ENCODE measurements at places on chromosomes 12 and 14.

DNA sequence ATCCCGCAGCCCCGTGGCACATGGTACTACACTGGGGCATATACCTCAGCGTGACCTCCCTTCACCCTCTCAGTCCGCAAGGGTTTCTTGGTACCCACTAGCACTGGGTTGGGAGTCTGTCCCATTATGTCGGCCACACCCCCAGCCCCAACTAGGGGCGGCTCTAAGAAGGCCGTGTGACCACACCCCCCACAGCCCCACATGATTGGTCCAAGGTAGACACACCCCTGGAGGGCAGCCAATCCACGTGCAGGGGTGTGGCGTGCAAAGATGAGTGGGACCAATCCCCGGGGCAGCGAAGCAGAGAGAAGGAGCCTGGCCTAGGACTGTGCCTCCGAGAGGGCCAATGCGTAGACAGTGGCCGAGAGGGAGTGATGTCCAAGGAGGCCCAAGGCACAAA lies 34.6 kb upstream of the BEGAIN start:
- no peak for DNase-seq

DNA sequence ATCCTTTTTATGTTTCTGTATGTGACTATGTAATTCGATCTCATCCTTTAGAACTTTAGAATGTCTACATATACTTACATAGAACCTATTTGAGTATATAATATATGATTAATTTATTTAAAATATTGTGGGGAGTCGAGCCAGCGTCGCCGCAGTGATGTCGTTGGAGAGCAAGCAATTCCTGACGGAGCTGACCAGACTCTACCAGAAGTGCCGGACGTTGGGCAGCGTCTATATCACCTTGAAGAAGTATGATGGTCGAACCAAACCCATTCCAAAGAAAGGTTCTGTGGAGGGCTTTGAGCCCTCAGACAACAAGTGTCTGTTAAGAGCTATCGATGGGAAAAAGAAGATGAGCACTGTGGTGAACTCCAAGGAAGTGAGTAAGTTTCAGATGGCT lies 6.4 kb upstream of the CD27 start:
- DNase-seq: no peak

GRCh38 chr12:124297389-124297788 lies 2.5 kb downstream of the RFLNA start:
- DNase-seq: no peak

DNA sequence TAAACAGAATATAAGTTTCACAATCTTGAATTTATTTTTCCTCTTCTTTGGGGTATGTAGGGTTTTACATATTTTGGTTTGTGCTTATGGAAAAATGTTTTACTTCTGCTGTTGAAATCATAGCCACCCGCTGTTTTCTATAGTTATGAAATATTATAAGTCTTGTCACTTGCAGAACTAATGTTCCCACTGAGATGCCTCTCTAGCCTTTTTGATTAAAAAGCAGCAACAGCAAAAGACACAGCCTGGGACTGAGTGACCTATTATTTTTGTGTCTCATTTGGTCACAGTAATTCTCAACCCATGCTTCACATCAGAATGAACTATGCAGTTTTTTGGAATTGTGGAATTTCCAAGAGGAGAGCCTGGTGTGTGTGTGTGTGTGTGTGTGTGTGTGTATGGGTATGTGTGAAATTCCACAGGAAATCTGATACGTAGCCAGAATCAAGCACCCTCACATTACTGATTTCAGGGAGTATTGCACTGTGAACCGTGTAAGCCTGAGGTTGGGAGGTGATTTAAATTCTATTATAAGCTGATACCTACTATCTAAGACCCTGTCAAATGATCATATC lies 55.7 kb upstream of the FRMD6 start:
- no peak for DNase-seq

DNA sequence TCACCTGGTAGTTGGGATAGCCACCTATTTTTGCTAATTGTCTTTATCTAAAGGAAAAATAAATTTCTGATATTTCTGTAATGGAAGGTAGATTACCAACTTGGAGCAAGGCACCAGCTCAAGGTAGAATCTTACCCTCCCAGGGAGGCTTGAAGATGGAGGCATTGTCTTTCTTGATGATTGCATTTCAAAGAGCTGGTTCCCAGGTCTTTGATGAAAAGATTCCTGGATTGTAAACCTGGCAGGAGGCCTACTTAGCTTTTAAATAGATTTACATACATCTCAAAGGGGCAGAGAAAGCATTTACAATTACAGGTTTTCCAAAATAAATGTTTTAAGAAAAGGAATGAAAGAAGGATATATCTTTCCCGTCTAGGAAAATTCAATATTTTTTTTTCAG lies 729.2 kb downstream of the LRFN5 start:
- no peak for DNase-seq

- DNase-seq: no peak
Measured at GRCh38 chr12:47729233-47729632, 3.9 kb upstream of the ENDOU start.

- DNase-seq: no peak
Measured at GRCh38 chr12:9784816-9785215, 24.1 kb upstream of the CD69 start.

DNA sequence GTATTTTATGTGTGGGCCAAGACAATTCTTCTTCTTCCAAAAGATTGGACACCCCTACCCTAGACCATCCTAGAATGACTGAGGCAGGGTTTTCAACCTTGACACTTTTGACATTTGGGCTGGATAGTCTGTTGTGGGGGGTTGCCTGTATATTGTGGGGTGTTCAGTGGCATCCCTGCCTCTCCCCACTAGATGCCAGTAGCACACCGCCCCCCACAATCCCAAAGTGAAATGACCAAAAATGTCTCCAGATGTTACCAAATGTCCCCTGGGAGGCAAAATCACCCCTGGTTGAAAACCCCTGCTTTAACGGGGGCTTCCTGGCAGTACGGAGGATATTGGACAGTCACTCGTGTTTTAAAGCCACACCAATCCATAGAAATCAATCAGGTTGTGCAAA lies 219.6 kb downstream of the PHETA1 start:
- no peak for DNase-seq

DNA sequence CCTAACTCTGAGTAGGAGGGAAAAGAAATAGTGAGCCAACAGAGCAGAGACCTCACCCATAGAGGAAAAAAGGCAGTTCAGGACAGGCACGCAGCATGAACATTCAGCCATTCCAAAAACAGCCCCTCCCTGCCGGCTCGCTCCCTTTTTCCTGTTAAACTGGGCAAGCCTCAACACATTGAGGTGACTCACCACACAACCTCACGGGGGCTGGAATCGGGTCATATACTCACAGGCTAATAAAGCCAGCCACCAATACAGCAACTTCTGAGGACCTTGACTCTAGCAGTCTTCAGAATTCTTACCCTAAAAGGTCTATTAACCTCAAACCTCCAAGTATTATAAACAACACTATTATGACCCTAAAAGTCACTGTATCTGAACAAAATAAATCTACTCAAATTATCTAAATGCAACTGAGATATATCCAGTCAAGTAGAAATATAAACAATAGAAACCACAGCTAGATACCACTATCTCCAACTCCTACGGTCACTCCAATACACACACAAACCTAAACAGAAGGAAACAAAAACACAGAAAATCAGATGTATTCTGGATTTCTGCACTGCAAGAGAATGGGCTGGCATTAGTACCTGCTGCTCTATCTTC lies 6.3 kb downstream of the YBX3 start:
- no peak for DNase-seq

- no peak for DNase-seq
Measured at GRCh38 chr12:103046154-103046553, 88.7 kb downstream of the ASCL1 start.

DNA sequence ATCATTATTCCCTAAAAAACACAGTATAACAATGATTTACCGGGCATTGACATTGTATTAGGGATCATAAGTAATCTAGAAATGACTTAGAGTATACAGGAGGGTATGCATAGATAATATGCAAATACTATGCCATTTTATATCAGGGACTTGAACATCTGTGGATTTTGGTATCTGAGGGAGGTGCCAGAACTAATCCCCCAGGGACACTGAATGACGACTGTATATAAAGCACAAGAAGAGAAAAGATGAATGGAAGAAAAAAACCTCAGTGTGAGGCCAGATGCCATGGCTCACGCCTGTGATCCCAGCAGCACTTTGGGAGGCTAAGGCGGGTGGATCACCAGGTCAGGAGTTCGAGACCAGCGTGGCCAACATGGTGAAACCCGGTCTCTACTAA lies 25.5 kb upstream of the COX6A1 start:
- DNase-seq: no peak

- no peak for DNase-seq
Measured at GRCh38 chr12:120170631-120171030, 23.9 kb downstream of the GCN1 start.

DNA sequence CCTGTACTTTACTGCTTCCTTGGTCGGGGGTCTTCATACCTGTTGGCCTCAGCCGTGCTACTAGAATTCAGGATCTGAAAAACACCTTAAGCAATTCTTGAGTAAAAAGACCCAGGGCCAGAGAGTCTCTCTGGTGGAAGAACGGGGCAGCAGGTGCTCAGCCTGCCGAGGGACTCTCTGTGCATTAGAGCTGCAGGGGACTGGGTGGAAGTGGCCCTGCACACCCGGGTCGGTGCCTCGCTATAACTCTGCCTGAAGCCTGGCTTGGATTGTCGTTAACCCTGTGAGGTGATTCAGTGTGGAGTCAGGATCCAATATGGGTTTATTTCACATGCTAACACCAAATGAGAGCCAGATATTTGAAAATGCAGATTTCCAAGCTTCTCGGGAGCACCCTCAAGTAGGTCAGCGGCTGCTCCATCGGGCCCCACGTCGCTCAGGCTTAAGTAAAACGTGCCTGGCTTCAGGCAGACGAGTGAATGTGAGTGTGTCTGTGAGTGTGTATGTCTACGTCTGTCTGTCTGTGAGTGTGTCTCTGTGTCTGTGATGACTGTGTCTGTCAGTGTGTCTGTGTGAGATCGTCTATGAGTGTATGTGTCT lies 35.1 kb upstream of the C14orf180 start:
- DNase-seq: no peak

DNA sequence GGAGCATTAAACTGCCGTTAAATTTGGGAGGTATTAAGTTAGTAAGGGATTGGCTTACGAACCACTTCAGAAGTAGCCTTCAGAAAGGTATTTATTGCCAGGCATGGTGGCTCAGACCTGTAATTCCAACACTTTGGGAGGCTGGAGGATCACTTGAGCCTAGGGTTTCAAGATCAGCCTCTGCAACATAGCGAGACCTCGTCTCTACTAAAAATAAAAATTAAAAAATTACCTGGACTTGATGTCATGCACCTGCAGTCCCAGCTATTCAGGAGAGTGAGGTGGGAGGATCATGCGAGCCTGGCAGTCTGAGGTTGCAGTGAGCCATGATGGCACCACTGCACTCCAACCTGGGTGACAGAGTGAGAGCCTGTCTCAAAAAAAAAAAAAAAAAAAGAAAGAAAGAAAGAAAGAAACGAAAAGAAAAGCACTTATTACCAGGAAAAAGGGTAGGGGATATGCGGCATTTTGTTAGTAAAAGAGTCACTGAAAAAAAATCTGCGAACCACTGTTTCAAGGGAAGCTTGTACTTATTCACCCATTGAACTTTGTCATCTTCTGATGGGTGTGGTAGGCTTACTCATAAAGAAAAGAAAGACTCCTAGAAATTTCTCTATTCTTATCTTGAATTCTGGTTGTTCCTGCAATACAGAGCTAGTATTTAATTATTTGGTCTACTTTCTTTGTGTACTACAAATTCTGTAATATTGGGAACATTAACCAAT lies 33.6 kb upstream of the PLEKHA5 start:
- no peak for DNase-seq

GRCh38 chr14:70888681-70889175 lies 18.5 kb upstream of the PCNX1 start:
- no peak for DNase-seq

GRCh38 chr14:85464135-85464895 lies 65.6 kb upstream of the FLRT2 start:
- no peak for DNase-seq

DNA sequence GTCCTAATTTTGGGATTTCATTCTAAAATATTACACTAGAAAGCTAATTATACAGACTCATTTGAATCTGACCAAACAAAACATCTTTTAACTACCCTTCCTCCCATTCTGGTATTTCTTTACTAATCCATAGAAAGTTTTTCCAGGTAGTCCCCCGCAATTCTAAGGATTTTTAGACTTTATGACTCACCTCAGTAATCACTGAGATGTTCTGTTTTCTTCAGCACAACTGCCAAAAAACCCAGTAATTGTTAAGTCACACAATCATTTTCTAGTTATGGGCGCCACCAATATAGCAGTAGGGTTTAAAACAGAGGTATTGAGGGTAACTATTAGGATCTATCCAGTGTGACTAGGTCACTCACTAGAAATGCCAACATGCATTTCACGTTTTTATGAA lies 1.6 kb upstream of the ARID4A start:
- no peak for DNase-seq

DNA sequence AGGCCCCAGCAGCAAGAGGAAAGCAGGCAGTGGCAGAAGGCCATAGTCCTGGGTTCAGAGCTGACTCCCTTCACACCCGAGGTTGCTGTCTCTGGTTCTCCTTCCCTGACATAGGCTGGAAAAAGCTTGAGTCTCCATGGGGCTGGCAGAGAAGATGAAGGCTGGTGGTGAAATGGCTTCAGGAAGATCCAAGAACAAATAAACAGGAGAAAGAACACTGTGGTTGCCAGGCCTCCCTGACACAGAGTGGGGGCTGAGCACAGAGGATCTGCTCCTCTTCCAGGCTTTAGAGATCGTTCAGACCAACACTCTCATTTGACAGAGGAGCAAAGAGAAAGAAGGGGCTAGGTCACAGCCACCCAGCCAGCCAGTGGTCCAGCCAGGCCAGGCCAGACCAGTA lies 14.3 kb downstream of the HDAC7 start:
- no peak for DNase-seq

DNA sequence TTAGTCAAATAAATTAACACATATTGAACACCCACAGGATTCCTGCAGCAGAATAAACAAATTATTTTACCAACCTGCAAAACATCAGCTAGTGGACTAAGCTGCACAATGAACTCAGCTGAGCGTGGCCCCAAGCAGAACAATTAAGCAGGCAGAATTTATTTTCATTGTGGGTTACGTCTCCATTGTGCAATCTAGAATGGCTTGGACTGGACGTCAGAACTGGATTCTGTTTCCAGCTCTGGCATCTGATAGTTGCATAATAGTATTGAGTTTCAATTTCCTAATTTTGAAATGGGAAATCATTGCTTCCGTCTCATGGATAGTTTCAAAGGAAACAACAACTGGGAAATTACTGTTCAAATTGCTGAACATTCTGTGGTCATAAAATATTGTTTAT lies 35.5 kb upstream of the RERG start:
- DNase-seq: no peak

- no peak for DNase-seq
Measured at GRCh38 chr14:90810806-90811205, 5.4 kb downstream of the TTC7B start.

- no peak for DNase-seq
Measured at GRCh38 chr12:3527181-3527580, 36.2 kb downstream of the PRMT8 start.

- no peak for DNase-seq
Measured at GRCh38 chr12:105539735-105540134, 209.2 kb downstream of the C12orf75 start.

- DNase-seq: no peak
Measured at GRCh38 chr12:71581206-71581605, 82.4 kb downstream of the ZFC3H1 start.

GRCh38 chr12:17030338-17030737 lies 424.4 kb upstream of the LMO3 start:
- DNase-seq: no peak

- DNase-seq: peak; percentile 5
Measured at GRCh38 chr12:15584366-15585041, 204.7 kb downstream of the EPS8 start.

GRCh38 chr12:118651487-118651886 lies 275.1 kb downstream of the SUDS3 start:
- no peak for DNase-seq

GRCh38 chr14:34965912-34966311 lies 16.9 kb upstream of the SRP54 start:
- DNase-seq: no peak

Data from NCI-H1436 (cell line).